Posterior cingulate gyrus (tissue), 11 donors: ENCODE measurements at places on chromosomes 4 and X.

GRCh38 chrX:103175944-103176753 is 38.8 kb upstream of the BEX4 start:
- DNase-seq = peak; percentile 68

DNA sequence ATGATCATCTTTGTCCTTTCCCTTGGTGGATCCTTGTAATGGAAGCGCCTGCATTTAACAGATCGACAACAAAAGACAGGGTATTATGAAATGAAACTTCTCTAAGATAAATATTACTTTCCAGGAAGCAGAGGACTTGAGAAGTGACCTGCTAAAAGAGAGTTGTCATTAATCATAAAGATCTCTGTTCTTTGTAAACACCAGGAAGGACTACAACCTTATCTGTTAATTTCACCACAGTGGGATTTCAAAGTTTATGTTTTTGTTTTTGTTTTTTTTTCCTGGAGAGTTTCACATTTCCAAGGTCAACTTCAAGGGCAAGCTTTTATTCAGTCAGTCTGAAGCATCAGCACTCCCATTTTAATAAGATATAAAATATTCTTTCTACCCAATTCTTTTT is 170.9 kb downstream of the RCHY1 start:
- DNase-seq = no peak

DNA sequence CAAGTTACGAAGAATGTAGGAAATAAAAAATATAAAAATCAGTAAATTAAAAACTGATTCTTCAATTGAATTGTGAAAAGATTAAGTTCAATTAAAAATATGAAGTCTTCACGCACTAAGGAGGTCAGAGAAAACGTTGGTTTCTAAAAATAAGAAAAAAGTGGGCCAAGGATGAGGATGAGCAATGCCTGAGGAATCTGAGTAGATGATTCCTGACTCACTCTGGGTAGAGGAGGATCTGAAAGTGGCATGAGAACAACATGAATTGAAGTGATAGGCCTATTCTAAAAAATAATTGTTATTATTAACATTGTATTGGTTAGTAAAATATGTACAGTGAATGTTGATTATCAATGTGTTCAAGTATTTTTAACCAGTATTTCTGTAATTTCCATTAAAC is 444.2 kb downstream of the GRIA2 start:
- DNase-seq = no peak

DNA sequence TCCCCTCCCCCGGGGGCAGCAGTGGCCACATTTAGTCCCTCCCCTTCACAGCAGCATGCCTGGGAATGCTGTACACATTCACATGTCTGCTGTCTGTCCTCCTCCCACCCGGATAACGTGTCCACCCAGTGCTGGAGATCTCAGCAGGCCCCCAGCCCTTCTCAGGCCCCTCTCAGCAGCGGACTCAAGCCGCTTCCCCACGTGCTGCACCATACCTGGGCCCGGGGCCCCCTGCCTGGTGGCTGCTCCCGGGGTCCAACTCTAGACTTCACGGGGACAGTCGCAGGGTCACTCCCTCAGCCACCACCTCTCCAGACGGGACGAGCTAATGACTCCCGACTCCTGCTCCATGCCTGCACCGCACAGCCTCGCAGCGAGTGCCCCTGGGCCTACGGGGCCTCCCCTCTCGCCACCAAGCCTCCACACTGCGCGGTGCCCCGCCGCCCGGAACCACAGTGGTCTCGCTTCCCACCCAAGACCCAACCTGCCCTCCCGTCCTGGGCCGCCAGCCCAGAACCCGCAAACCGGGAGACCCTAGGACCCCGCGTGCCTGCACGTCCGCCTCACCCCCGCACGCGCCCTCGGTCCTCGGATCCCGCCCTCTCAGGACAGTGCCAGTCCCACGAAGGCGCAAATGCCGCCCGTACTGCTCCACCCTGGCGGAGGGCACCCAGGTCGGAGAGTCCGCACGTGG is 1.3 kb upstream of the PCGF3 start:
- DNase-seq = peak; percentile 84

DNA sequence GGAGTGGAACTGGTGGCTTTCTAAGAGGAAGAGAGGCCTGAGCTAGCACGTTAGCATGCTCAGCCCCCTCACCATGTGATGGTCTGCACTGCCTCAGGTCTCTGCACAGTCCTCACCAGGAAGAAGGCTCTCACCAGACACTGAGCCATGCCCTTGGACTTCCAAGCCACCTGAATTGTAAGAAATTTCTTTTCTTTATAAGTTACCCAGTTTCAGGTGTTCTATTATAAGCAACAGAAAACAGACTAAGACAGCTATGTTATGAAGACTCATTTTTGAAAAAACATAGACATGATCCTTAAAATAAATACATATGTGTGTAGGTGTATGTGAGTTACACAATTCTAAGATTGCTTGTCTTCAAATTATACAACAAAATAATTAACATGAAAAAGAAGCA is 74.7 kb downstream of the CEP44 start:
- no peak for DNase-seq

DNA sequence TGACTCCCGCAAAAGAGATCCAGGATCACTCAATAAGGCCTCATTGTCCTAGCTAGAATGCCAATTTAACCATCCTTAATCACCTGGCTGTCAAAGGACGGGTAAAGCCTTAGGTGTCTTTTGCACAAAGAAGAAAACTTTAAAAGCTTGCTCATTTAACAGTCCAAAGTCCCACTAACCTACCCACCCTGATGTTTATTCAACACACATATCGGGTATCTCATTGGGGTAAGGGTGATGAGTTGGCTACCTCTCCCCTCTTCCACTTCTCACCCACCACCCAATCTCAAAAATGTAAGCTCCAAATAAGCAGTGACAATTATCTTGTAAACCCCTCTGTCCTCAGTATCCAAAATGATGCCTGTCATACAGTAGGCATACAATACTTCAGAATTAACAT is 988 bp upstream of the SRD5A3 start:
- DNase-seq = no peak

GRCh38 chrX:135985973-135986310 is 707 bp downstream of the SLC9A6 start:
- DNase-seq = no peak

GRCh38 chr4:176191974-176192373 is 3.4 kb downstream of the SPATA4 start:
- DNase-seq = no peak

DNA sequence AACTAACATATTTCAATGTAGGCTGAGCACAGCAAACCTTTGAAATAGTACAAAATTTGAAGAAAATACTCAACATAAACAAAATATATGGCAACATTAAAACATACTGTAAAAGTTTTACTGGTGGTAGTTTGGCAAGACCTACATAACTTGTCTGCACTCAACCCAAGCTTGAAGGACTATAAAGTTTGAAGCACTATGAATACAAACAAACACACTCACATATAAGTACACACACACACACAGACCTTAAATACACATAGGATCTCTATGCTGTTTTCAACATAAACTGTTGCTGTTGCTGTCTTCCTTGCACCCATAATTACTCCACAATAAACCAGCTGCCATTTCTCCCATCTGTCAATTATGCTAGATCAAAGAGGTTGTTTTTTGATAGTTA is 589.6 kb downstream of the IL15 start:
- no peak for DNase-seq

DNA sequence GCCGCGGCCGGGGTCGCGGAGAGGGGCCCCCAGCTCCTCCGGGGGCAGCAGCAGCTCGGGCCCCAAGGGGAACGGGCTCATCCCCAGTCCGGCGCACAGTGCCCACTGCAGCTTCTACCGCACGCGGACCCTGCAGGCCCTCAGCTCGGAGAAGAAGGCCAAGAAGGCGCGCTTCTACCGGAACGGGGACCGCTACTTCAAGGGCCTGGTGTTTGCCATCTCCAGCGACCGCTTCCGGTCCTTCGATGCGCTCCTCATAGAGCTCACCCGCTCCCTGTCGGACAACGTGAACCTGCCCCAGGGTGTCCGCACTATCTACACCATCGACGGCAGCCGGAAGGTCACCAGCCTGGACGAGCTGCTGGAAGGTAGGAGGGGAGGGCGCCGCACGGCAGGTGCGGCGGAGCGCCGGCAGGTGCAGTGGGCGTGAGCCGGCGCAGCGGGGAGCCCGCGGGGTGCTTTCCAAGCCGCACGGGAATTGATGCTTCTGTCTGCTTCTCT is 886 bp downstream of the DCLK2 start:
- peak; percentile 50 for DNase-seq

- DNase-seq = no peak
These were observed 37.9 kb upstream of the PGK1 start for GRCh38 chrX:78066110-78066509.

- peak; percentile 70 for DNase-seq
These were observed 572.0 kb upstream of the PABPC4L start for GRCh38 chr4:134773497-134774000.

- no peak for DNase-seq
These were observed 27.8 kb upstream of the RNF128 start for GRCh38 chrX:106698693-106699092.

DNA sequence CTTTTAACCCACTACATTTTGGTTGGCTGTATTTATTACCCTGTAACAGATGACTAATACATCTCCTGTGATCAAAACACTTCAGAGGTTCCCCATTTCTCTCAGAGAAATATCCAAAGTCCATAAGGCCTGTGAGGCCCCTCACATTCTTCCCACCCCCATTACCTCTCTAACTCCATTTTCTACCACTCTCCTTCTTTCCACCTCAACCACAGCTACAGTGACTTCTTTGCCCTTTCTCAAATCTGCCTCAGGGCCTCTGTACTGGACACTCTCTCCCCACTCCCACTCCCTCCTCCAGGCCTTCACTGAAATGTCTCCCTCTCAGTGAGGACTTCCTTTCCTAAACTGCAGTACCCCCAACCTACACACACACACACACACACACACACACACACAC is 8.4 kb upstream of the TMEM144 start:
- DNase-seq = no peak
